GM23338 (cell line): ENCODE measurements at places on chromosomes 1 and 21.

GRCh38 chr1:22930240-22930912 is 42.3 kb downstream of the LACTBL1 start:
- H3K27ac ChIP-seq: no peak overlapping the region
- H3K4me1 ChIP-seq: no peaks in the 10 kb centered on the region
- peak; percentile 92 for DNase-seq
- no peak overlapping the region for H3K4me3 ChIP-seq

- no peak for DNase-seq
- H3K36me3 ChIP-seq: no peaks in the 10 kb centered on the region
- H3K27ac ChIP-seq: no peak overlapping the region
- 0 out of 2 replicates have a peak, but pooled peaks cover 8% of the 10 kb centered on the region for H3K4me1 ChIP-seq
- H3K4me3 ChIP-seq: no peak overlapping the region
Measured at GRCh38 chr21:14453339-14454015, 70.5 kb upstream of the HSPA13 start.

- peaks cover 9% of the 10 kb centered on the region for H3K4me1 ChIP-seq
- no peaks in the 10 kb centered on the region for H3K27me3 ChIP-seq
- peaks cover 25% of the 10 kb centered on the region; the same call in 1 of the 2 replicates for H3K36me3 ChIP-seq
- DNase-seq: no peak
- H3K4me3 ChIP-seq: no peak overlapping the region
Measured at GRCh38 chr1:172588296-172589291, 55.6 kb downstream of the SUCO start.

DNA sequence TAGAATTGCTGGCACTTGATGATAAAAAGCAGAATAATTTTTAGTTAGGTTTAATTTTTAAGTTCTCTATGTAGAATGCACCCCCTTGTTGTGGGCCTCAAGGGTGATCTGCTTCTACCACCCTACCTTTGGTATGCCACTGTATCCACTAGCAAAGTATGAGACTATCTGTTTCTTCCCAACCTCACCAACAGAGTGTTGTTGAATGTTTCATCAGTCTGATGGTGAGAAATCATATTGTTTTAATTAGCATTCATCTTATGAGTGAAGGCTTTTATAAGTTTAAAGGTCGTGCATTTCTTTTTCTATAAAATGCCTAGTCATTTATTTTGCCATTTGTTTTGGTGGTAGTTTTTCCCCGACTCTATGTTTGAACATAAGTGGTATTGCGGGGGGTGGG is 141.0 kb downstream of the MAGI3 start:
- no peaks in the 10 kb centered on the region for H3K27me3 ChIP-seq
- H3K4me1 ChIP-seq: no peaks in the 10 kb centered on the region; the same call in 1 of the 2 replicates
- no peak overlapping the region for H3K4me3 ChIP-seq

- peaks cover 7% of the 10 kb centered on the region for H3K4me1 ChIP-seq
- H3K4me3 ChIP-seq: no peak overlapping the region
- H3K27ac ChIP-seq: no peak overlapping the region
Measured at GRCh38 chr1:74468982-74469603, 43.3 kb downstream of the LRRC53 start.

- no peaks in the 10 kb centered on the region for H3K36me3 ChIP-seq
- no peaks in the 10 kb centered on the region for H3K27me3 ChIP-seq
Measured at GRCh38 chr1:115767403-115767802, 1.1 kb downstream of the CASQ2 start.

DNA sequence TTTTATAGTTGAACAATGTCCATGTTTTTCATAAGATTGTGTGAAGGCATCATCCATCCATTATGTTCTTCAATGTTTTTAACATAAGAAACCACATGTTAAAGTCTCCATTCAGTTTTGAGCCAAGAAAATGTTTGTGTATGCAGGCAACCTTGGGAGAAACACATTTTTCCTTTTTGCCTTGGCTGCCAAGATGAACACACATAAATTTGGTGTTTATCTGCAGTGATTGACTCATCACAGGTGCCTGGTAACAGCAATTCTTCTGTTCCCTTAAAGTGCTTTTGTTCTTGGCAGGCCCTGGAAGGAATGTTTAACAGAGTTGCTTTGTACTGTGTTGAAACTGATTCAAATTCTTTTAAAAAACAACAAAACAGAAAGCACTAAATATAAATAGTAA is 709.9 kb upstream of the ADGRL4 start:
- H3K36me3 ChIP-seq: no peaks in the 10 kb centered on the region
- 0 out of 2 replicates have a peak overlapping the region, but pooled peaks have one; percentile 18 for H3K27ac ChIP-seq
- no peak overlapping the region for H3K4me3 ChIP-seq
- DNase-seq: peak; percentile 53

- no peaks in the 10 kb centered on the region for H3K36me3 ChIP-seq
- H3K4me3 ChIP-seq: no peak overlapping the region
- H3K27me3 ChIP-seq: peaks cover 54% of the 10 kb centered on the region
Measured at GRCh38 chr21:42827588-42827987, 51.8 kb downstream of the WDR4 start.

DNA sequence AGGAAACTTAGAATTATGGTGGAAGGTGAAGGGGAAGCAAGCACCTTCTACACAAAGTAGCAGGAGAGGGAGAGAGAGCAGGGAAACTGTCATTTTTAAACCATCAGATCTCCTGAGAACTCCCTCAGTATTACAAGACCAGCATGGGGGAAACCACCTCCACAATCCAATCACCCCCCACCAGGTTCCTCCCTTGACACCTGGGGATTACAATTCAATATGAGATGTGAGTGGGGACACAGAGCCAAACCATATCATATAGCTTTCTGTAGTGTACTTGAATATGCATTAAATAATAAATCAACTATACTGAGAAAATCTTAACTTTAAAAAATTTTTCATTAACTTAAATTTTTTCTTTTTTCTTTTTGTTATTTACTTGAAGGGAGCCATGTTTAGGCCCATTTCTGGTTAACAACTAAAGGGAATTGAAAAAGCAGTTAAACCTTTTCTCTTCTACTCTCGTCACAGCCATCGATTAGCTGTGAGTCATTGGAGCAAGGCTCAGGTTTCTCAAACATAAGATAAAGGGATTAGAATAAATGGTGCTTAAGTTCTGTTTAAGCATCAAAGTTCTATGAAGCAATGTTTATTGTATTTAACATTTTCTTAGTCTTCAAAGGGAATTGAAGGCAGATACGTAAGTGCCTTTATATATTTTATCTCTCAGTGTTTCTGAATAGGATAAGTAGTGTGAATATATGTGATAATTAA is 72.2 kb upstream of the DPT start:
- no peak overlapping the region for H3K4me3 ChIP-seq
- no peaks in the 10 kb centered on the region for H3K27me3 ChIP-seq
- peaks cover 7% of the 10 kb centered on the region; the same call in 1 of the 2 replicates for H3K4me1 ChIP-seq
- no peak overlapping the region for H3K27ac ChIP-seq
- DNase-seq: no peak
- no peaks in the 10 kb centered on the region for H3K36me3 ChIP-seq

- H3K4me3 ChIP-seq: peak overlapping the region; percentile 8; the same call in 1 of the 2 replicates
- H3K27ac ChIP-seq: no peak overlapping the region
- peaks cover 10% of the 10 kb centered on the region; the same call in 1 of the 2 replicates for H3K4me1 ChIP-seq
- no peaks in the 10 kb centered on the region for H3K36me3 ChIP-seq
- H3K27me3 ChIP-seq: peaks cover 15% of the 10 kb centered on the region; the same call in 1 of the 2 replicates
- peak; percentile 40 for DNase-seq
Measured at GRCh38 chr1:117371441-117372151, 4.3 kb downstream of the MAN1A2 start.

DNA sequence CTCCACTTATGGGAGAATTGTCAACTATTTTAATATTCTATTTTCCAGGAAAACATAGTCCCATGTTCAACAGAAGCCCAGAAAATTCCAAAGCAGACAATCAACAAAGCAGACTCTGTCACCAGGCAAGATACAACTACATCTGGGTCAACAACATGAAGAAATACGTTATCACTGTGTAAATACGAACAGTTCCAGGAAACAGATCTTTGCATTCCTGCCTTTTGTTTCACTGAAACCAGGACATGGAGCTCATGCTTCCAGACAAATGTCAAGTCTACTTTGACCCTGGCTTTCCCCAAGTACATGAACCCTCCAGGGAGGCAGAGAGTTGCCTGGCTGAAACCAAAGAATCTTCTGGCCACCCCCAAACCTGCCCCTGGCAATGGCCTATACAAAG is 106.7 kb downstream of the SETD4 start:
- H3K4me1 ChIP-seq: no peaks in the 10 kb centered on the region
- H3K36me3 ChIP-seq: no peaks in the 10 kb centered on the region
- no peak for DNase-seq
- H3K27me3 ChIP-seq: no peaks in the 10 kb centered on the region
- no peak overlapping the region for H3K27ac ChIP-seq
- H3K4me3 ChIP-seq: no peak overlapping the region

DNA sequence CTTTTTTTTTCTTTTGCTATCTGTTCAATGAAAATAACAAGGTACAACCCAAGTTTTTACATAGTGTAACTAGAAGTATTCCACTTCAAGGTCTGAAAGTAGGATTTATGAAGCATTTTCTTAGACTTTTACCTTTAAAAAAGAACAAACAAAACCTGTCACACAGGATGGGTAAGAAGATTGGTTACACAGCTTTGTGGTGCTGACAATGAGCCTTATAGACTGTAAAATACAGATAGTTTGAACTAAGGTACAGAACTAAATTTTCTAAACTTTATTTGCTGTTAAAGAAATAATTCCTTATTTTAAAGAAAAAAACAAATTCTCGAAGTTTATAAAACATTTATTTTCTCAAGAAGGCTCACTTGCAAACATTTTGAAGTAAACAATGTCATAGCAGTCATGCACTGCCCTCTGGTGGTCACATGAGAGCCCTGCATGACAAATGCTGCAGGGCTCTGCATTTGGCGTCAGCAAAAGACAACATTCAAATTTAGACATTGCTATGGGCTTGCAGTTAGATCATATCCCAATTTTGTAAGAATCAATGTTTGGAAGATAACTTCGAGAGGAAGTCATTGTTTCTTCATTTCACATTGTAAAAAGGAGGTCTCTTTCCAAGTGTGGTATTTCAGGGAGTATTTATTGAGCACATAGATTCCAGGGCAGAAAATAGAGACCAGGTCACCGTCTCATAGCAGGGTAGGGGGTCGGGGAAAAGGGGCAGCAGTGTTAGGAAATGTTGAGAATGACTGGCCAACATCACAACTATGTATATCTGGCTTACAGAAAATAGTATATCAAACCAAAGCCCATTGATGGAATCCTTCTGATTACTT is 115.3 kb upstream of the FMN2 start:
- H3K27ac ChIP-seq: no peak overlapping the region
- peaks cover 3% of the 10 kb centered on the region; the same call in 1 of the 2 replicates for H3K36me3 ChIP-seq
- no peaks in the 10 kb centered on the region for H3K4me1 ChIP-seq
- H3K27me3 ChIP-seq: no peaks in the 10 kb centered on the region

GRCh38 chr1:92901126-92901525 is 60.1 kb downstream of the DIPK1A start:
- H3K4me3 ChIP-seq: no peak overlapping the region
- no peaks in the 10 kb centered on the region for H3K27me3 ChIP-seq
- H3K36me3 ChIP-seq: no peaks in the 10 kb centered on the region

DNA sequence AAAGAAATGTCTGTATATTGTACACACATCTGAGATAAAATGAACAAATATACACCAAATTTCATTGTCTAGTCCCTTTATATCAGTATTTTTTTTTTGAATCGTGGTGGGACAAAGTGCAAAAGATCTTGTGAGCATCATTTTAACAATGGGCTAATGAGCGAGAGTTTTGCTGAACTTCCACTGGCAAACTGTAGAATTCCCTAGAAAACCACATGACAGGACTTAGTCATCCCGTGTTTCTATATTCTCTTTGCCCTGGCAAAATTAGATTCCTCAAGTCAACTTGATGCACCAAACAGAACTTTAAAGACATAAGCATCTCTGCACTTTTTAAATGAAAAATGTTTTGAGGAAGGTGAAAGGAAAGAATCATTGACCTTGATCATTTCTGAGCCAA is 488.2 kb upstream of the PTBP2 start:
- H3K27ac ChIP-seq: no peak overlapping the region
- H3K4me3 ChIP-seq: no peak overlapping the region
- no peaks in the 10 kb centered on the region for H3K27me3 ChIP-seq
- H3K4me1 ChIP-seq: no peaks in the 10 kb centered on the region

DNA sequence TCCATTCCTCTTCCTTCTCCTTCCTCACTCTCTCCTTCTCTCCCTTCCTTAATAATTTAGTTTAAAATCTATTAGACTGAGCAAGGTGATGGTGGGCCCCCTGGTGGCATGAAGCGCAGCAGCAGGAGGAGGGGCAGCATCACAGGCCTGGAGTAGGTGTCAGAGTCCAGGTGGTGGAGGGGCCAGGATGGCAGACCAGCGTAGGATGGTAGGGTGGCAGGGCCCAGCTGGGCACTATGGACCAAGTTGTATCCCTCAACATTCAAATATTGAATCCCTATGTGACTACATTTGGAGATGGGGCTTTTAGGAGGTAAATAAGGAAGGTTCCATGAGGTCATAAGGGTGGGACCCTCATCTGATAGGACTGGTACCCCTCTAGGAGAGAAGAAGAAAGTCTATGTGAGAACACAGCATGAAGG is 61.0 kb downstream of the WDR4 start:
- H3K36me3 ChIP-seq: peaks cover 24% of the 10 kb centered on the region
- peak; percentile 78 for DNase-seq
- H3K27me3 ChIP-seq: peaks cover 6% of the 10 kb centered on the region; the same call in 1 of the 2 replicates
- H3K4me1 ChIP-seq: no peaks in the 10 kb centered on the region
- H3K4me3 ChIP-seq: no peak overlapping the region
- H3K27ac ChIP-seq: no peak overlapping the region

DNA sequence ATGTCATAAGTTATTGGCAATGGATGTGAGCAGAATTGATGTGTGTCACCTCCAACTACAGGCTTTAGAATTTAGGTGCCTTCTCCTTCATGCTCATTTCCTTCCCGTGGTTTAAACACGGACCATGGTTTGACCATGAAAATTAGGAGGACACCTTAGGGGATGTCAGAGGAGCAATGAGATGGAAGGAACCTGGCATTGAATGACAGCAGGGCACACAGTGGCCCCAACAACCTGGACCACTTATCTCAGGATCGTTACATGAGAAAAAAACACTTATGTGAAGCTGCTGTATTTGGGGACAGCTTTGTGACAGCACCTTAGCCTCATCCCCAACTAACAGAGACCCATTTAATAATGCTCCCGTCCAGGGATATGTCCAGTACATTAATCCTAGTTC is 70.8 kb downstream of the SLC9A1 start:
- no peaks in the 10 kb centered on the region; the same call in 1 of the 2 replicates for H3K36me3 ChIP-seq
- H3K27me3 ChIP-seq: no peaks in the 10 kb centered on the region
- no peak overlapping the region for H3K27ac ChIP-seq
- no peak for DNase-seq

DNA sequence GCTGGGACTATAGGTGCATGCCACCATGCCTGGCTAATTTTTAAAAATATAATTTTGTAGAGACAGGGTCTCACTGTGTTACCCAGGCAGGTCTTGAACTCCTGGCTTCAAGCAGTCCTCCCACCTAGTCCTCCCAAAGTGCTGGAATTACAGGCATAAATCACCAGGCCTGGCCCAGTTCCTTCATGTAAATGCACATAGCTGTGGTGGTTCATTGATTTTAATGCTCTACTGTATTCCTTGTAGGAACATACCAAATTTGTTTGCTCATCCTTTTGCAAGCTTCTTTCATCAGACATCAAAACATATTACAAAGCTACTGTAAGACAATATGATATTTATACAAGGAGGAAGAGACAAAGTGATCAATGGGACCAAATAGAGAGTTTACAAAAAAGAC is 237.5 kb upstream of the ESRRG start:
- H3K27me3 ChIP-seq: no peaks in the 10 kb centered on the region
- H3K4me3 ChIP-seq: no peak overlapping the region
- no peaks in the 10 kb centered on the region for H3K36me3 ChIP-seq
- DNase-seq: no peak
- H3K27ac ChIP-seq: no peak overlapping the region
- H3K4me1 ChIP-seq: no peaks in the 10 kb centered on the region
